Stimulated activated CD4-positive, alpha-beta T cell treated with anti-CD3 and anti-CD28 coated beads, Interleukin-4, amount 100 ng/mL, for 24 hours (primary cell): ENCODE measurements at places on chromosomes 7 and 10.

- DNase-seq = peak; percentile 45
These were observed 3.9 kb upstream of the NRF1 start for GRCh38 chr7:129607471-129608120.

- DNase-seq = no peak
These were observed 142.9 kb downstream of the NOC3L start for GRCh38 chr10:94219829-94220228.

- DNase-seq = no peak
These were observed 224.7 kb upstream of the SH2B2 start for GRCh38 chr7:102061981-102062390.

DNA sequence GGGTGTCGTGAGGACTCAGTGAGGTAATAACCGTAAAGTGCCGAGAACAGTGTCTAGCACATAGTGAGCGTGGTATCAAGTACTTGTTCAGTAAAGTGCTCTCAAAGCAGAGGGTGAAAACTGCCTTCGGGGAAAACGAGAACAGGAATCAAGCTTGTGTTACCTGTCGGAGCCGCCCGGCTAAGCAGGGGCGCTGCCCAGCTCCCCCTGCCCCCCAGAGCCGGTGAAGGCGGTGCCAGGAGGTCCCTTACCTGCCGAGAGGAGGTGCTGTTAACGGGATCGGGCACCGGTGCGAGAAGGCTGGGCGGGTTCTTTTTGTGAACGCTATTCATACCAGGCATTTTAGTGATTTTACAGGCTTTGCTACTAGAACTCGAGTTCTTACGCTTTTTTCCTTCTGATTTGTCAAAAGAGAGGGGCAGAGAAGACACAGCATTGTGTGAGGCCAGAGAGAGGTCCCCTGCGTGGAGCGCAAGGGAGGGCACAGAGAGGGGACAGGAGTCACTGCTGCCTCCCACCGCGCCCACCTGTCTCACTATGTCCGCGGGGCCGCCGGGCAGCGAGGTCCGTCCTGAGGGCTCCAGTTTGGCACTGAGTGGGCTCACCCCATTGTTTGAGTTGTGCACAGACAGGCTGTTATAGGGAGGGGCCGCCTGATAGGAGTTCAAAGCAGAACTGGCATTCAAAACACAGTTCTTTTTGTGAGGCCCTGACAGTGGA, 32.5 kb upstream of the EFCAB10 start:
- DNase-seq = no peak

DNA sequence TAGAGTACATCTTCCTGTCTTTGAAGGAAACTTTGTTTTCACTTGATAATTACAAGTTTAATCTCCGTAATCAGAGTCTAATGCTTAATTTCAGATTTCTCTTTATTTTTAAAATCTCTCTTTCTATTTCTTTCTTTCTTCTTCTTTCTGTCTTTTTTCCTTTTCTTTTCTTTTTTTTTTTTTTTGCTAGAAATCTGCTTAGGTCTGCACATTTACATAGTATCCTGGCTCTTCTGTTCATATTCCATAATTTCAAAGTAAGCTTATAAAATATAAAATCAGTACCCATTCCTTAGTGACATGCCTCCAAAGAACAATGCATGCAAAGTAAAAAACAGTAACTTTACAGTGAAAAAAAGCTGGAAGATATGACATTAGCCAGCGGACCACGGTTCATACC, 601.7 kb upstream of the VSTM2A start:
- no peak for DNase-seq

- DNase-seq = no peak
These were observed 264.4 kb upstream of the GALNT17 start for GRCh38 chr7:70867513-70867912.

- no peak for DNase-seq
These were observed 71.0 kb downstream of the SVOPL start for GRCh38 chr7:138630059-138630610.

- no peak for DNase-seq
These were observed 65.6 kb upstream of the ADO start for GRCh38 chr10:62738916-62739315.

- no peak for DNase-seq
These were observed 10.4 kb downstream of the ZNF3 start for GRCh38 chr7:100071018-100071723.

- DNase-seq = no peak
These were observed 250.2 kb downstream of the COBL start for GRCh38 chr7:51066405-51066882.

- no peak for DNase-seq
These were observed 200.9 kb downstream of the FAM107B start for GRCh38 chr10:14573666-14574261.

GRCh38 chr10:67520924-67521520, 175.0 kb downstream of the CTNNA3 start:
- peak; percentile 28 for DNase-seq

- no peak for DNase-seq
These were observed 364.4 kb upstream of the PRKCQ start for GRCh38 chr10:6944436-6944835.

DNA sequence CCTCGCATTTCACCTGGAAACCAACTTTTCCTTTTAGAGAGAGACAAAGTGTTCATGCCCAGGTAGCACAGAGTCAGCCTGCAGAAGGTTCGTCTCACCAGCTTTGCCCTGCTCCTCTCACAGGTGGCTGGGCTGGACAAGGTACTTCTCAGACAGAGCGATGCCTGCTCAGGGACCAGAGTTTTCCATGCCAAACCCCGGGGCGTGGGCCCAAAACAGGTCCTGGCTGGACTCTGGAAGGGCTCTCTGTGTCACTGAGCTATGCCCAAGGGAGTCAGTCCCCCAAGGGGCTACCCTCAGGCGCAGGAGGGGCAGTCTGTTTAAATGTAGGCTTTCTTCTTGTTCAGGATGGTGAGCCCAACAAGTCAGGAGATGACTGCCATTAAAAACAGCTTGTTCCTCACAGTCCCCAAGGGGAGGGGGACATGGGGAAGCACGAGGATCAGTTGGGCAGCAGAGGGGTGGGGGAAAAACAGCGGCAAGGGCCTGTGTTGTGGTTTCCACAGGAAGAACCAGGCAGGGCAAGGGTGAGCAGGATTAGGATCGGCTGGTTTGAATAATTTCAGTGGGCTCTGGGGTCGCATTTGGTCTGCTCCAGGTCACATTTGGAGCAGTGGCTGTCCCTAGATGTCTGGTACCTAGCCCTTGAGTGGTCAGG, 55.5 kb upstream of the FIGNL1 start:
- no peak for DNase-seq

- no peak for DNase-seq
These were observed 138.5 kb upstream of the GDF10 start for GRCh38 chr10:47161465-47161864.

DNA sequence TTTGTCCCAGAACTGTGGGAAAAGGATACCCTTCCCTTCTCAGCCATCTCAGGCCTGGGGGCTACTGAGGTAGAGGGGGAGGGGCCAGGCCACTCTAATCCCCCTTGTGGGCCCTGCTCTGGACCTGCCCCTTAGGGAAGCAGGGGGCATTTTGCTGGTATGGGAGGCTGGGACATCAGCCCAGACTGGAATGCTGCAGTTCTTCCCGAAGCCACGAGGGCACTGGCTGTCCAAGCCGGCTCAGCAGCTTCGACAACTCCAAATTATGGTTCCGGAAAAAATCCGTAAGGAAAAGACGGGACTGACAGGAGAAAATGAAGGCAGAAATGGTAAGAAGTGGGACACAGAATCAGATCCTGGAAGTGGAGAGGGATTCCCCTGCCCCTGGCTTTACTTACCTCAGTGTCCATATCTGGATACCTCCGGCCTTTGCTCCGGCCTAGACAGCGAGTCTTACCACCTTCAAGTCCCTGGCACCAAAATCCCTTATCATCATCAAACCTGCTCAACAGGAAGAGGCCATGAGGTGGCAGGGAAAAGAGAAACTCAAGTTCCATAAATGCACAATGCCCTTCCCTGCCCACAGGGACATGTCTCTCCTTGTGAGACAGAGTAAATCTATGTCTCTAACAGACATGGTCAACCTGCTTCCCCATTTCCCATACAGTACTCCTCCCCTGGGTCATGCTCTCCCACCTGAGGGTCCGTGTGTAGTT, 9.0 kb downstream of the NDST2 start:
- no peak for DNase-seq

GRCh38 chr10:19930936-19931893, 115.0 kb downstream of the PLXDC2 start:
- no peak for DNase-seq

DNA sequence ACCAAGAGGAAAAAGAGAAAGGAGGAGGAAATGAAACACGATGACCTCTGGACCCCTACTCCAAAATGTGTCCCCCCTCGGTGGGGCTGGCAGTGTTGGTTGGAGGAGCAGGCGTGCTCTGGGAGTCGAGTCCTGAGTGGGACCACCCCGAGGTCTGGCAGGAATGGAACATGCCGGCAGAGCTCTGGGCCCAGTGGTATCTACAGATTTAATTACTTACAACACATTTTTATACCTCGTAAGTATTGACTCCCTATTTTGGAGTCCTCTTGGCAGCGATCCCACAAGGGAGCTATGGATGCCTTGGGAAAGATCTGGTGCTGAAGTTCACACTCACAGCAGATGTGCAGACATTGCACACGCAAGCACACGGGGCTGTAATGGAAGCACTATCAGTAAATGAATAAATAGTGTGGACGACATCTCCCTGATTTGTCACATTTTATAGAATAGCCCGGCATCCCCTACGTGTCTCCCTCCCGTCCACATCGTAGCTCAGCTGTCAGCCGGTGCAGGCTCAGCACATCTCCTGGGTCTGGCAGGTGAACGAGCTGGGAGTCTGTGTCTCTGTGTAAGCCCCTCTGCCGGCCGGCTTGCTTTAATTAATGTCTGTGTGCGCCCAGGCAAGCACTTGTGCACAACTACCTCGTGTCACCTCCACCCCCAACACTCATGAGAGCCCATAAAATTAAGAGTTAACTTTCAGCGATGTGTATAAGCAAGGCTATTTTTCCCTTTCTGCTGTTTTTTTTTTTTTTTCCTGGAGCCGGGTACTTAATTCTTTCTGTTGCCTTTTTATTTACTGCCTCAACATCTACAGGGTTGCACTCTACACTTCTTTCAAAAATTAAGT, 603.2 kb downstream of the LRMDA start:
- no peak for DNase-seq

- DNase-seq = no peak
These were observed 404.7 kb upstream of the PODXL start for GRCh38 chr7:131961054-131961680.

- no peak for DNase-seq
These were observed 17.2 kb downstream of the SH2B2 start for GRCh38 chr7:102303669-102304422.

GRCh38 chr10:105284476-105285215, 643.6 kb downstream of the SORCS3 start:
- DNase-seq = no peak

DNA sequence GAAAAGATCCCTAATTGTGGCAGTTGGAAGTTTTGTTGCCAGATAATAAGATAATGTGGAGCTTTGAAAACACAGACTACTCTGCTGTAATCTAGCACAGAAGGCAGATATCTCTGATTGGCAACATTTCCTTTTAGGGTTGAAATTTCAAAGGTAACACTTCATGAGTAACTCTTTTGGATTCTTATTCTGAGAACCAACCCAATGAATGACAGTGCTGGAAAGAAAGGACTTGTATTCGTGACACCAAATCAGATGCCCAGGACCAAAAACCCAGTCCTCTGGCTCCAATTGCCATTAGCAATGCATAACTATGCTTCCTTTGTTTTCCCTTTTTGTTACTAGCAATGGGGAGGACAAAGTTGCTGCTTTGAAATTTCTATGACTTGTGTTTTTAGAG, 41.0 kb upstream of the ELMO1 start:
- no peak for DNase-seq

GRCh38 chr10:79262131-79262530, 85.1 kb upstream of the PPIF start:
- DNase-seq = no peak

DNA sequence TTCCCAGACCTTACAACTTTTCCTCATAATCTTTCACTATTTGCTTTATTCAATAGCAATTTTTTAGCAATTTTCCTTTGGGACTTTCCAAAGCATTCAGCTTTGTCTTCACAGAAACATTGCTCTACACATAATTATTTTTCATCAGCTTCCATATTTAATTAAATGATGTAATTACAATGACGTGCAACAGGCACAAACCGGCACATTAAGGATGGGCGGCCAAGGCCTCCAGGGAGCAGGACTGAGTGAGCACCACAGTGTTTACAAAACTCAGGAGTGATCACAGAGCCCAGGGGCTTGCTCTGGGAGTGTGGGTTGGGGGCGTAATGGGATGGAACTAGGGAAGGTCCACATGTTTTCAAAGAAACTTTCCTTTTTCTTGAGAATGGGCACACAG, 69.8 kb downstream of the MAD1L1 start:
- DNase-seq = no peak

GRCh38 chr10:30985512-30985911, 46.2 kb downstream of the ZNF438 start:
- no peak for DNase-seq

- DNase-seq = peak; percentile 11
These were observed 32.7 kb upstream of the NPVF start for GRCh38 chr7:25260862-25261494.
